ENCODE measurements at places on chromosomes 3 and 15.

GRCh38 chr3:12588039-12589009, 31.4 kb downstream of the MKRN2 start:
- DNase-seq: no peak

DNA sequence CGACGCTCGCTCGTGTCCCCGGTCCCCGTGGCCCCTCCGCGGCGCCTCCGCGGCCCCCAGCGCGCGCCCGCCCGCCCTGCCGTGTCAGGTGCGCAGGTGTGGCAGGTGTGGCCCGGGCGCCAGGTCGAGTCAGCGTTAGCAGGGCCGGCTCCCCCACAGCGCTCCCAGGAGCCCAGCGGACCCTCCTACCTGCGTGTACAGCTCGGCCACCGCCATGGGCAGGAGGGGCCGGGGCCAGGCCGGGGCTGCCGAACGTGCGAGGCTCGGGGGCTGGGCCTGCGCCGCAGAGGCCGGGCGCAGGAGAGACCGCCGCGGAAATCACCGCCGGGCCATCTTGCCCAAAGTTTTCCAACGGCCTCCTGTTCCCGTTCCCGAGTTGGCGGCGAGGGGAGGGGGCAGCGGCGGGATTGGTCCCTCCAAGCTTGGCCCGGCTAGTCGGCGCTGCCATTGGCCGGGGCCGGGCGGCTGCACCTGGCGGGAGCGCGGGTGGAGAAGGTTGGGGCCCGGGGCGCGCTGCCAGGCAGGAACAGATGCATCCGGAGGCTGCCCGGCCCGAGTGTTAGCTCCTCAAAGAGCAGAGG, at the start of gene MYO5C:
MYO5C (minus strand) TSS at position 384 of the 581 bp plus-strand sequence; CDS start at position 216, 168 bp downstream.
- no peak for DNase-seq

- DNase-seq: no peak
These were observed 105.5 kb downstream of the MME start for GRCh38 chr3:155185631-155186071.

GRCh38 chr3:170414202-170414663, 4.4 kb upstream of the CLDN11 start:
- no peak for DNase-seq

- no peak for DNase-seq
These were observed 17.7 kb upstream of the CPA3 start for GRCh38 chr3:148847351-148847750.

GRCh38 chr15:88202231-88202630, 54.3 kb downstream of the NTRK3 start:
- DNase-seq: no peak
